GM12878 (cell line): ENCODE measurements at places on chromosomes 2 and 18.

- no peak for DNase-seq
These were observed 113.7 kb downstream of the RIT2 start for GRCh38 chr18:43001821-43002220.

GRCh38 chr18:25446972-25447371 lies 95.0 kb upstream of the ZNF521 start:
- no peak for DNase-seq

- DNase-seq, result no peak
These were observed 76.8 kb downstream of the SOWAHC start for GRCh38 chr2:109690822-109691541.

DNA sequence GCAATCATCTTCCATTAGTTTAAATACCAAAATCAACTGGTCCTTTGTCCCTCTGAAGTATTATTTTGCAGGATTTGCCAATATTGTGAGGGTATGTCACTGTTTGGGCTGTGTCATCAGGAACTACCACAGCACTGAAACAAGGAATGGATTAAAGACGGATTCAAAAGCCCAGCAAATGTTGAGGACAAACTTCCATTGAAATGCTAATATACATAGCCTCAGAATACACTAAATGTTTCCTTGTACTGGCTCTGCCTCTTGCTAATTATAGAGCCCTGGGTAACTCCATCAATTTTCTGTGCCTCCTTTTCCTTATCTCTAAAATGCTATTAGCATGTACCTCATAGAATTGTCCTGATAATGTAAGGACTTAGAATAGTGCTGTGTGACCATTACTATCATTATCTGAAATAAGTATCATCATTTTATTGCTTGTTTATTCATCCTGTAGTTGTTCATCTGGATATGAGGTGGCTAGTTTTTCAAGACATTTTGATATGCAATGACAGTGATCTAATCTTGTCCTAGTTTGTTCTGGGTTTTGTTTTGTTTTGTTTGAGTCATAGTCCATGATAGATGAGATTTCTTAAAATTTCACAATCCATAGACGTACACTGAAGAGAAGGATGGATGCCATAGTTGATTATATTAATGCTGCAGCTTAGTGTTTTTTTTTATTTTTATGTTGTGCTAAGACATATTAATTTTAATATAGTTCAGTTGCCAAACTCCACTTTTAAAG lies 333.4 kb upstream of the KCNH7 start:
- DNase-seq, result no peak

- DNase-seq, result no peak
These were observed 57.4 kb downstream of the TRPM8 start for GRCh38 chr2:233974530-233975071.

- no peak for DNase-seq
These were observed 294.4 kb upstream of the HDAC4 start for GRCh38 chr2:239695106-239695727.
